ENCODE measurements at places on chromosomes 4 and X.

GRCh38 chr4:53563824-53564223 is 27.5 kb downstream of the LNX1 start:
- DNase-seq, result no peak

GRCh38 chr4:78645853-78646757 is 94.5 kb downstream of the ANXA3 start:
- no peak for DNase-seq

DNA sequence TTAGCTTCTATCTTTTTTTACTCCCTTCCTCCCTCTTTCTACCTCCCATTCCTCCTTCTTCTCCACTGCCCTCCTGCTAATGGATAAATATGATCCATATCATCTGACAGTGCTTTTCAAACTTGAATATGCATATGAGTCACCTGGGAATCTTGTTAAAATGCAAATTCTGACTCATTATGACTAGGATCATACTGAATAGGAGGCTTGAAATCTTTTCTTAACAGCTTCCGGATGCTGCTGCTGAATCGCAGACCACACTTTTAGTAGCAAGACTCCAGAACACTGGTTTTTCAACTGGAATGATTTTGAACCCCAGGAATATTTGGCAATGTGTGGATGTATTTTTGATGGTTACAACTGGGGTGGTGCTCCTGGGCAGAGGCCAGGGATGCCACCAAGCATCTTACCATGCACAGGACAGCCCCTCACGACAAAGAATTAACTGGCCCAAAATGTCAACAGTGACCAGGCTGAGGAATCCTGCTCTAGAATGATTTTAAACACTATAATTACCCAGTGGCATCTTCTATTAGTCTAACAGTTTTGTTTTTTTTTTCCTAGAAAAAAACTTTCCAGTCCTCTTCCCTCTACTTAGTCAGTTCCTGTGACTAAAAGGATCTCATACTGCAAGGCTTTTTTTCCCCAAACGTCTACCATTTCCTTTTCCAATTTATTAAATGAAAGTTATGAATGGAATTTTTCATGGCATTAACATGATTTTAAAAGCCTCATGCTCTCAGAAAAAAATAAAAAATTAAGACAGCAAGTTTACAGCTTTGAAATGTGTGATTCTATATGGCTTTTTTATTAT is 10.6 kb upstream of the PYURF start:
- DNase-seq, result no peak

DNA sequence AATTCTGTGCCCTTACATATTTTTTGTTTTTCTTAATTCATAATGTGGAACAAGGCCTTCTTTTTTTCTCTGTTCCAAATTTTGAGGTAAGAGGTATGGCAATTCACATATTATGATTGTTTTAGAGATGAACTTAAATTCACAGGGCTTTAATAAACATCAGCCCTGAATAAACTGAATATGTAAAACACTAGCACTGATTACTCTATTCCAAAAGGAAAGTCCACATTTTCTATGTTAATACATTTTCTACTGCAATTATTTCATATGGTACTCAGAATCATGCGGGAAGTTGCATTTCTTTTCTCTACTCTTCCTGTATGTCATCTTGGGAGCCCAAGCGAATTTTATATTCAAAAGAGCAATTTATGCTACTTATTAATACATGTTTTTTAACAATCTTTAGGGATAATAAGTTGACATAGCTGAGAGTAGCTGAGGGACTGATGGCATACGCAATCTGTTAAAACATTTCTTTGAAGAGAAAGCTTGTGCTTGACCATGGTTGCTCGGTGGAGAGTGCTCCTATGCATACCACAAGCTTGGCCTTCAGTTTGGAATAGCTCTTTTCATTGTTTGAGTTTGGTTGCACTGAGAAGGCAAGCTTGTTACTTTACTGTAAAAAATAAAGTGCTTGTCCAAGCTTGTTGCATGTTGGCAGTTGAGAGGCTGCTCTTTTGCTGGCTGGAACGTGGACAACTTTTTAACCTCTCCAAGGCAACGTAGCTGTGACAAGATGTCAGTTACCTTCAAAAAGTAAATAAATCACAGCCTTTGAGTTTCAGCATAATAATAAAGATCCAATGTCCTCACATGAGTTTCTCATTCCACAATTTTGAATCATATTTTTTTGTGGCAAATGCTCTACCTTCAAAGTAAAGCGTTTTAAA is 196.3 kb upstream of the SPRY1 start:
- DNase-seq, result no peak

DNA sequence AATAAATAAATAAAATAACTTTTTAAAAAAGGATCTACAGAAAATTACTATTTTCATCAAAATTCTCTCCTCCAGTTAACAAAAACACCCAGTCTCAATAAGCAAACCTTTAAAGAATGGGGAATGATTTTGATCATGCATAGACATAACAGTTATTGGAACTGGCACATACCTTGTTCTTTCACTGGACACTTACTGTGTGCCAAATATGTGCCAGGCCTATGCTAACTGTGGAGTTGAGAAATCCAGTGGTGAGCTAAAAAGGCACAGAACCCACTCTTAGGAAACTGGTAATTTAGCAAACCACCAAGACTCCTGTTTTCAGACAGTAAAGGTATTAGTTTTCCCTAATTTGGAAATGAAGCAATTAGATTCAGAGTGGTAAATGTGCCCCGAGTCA is 39.1 kb downstream of the CLOCK start:
- DNase-seq, result no peak

DNA sequence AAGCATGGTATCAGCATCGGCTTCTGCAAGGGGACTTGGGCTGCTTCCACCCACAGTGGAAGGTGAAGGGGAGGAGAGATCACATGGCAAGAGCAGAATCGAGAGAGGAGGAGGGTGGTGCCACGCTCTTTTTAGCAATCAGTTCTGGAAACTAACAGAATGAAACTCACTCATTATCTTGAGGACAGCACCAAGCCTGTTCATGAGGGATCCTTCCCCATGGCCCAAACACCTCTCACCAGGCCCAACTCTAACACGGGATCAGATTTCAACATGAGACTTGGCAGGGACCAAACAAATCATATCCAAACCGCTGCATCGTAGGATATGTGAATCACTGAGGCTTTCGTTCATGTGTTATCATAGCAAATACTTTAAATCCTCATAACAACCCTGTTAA is 125.5 kb downstream of the GPC3 start:
- DNase-seq, result no peak

- no peak for DNase-seq
Observed at GRCh38 chrX:13053171-13053570, 8.8 kb upstream of the FAM9C start.

GRCh38 chr4:36917413-36917812 is 327.1 kb upstream of the NWD2 start:
- DNase-seq, result no peak

DNA sequence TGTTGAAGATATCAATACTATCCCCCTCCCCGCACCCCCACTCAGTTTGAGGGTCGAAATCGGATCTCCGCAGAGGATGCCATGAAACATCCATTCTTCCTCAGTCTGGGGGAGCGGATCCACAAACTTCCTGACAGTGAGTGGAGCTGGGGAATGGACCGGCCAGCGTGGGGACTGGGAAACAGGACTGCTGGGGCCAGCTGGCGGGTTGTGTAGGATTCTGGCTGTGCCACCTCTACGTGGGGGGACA is 5.5 kb upstream of the USP11 start:
- DNase-seq, result no peak

DNA sequence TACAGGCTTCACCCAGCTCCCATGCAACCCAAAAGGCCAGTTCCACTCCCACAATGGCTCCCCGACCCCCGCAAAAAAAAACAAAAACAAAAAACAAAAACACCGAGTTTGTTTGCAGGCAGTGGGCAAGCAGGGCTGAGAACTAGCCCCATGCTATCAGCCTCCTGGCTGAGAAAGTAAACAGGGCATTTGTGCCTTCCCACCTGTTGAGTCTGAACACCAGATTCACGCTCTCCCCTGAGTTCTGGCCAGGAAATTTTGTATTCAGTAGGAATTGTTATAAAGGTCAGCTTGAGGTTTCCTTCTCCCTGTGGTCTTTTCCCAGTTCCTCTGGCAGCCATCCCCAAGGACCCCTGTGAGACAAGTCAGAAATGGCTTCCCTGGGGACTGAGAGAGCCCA is 1066.5 kb downstream of the GLUD2 start:
- DNase-seq, result no peak

DNA sequence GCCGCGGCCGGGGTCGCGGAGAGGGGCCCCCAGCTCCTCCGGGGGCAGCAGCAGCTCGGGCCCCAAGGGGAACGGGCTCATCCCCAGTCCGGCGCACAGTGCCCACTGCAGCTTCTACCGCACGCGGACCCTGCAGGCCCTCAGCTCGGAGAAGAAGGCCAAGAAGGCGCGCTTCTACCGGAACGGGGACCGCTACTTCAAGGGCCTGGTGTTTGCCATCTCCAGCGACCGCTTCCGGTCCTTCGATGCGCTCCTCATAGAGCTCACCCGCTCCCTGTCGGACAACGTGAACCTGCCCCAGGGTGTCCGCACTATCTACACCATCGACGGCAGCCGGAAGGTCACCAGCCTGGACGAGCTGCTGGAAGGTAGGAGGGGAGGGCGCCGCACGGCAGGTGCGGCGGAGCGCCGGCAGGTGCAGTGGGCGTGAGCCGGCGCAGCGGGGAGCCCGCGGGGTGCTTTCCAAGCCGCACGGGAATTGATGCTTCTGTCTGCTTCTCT is 886 bp downstream of the DCLK2 start:
- DNase-seq, result no peak

GRCh38 chr4:87532109-87532508 is 2.9 kb upstream of the SPARCL1 start:
- no peak for DNase-seq

DNA sequence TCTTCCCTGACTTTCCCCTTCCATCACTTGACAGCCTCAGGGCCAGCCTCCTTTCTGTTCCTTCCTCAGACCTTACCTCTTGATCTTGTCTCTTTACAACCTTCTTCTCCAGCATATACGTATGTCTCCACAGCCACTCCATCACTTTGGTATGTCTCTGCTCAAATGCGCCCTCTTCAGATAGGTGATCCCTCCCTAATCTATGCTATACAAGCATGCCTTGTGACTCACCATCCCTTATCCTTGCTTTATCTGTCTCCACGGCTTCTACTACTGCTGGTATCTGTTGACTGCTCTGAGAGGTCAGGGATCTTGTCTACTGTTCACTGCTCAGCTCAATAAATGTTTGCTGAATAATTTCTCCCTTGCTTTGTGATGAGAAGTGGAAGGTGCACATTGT is 9.0 kb downstream of the ARAP2 start:
- DNase-seq, result no peak

DNA sequence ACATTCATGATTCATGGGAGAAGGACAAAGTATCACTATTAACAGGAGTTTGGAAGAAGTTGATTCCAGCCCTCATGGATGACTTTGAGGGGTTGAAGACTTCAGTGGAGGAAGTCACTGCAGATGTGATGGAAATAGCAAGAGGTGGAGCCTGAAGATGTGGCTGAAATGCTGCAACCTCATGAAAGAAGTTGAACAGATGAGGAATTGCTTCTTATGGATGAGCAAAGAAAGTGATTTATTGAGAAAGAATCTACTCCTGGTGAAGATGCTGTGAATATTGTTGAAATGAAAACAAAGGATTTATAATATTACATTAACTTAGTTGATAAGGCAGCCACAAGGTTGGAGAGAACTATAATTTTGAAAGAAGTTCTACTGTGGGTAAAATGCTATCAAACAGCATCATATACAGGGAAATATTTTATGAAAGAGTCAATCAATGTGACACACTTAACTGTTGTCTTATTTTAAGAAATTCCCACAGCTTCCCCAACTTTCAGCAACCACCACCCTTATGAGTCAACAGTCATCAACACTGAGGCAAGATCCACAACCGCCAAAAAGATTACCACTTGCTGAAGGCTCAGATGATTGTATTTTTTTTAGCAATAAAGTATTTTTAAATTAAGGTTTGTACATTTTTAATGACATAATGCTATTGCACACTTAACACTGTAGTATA is 302.6 kb downstream of the CBLL2 start:
- no peak for DNase-seq

DNA sequence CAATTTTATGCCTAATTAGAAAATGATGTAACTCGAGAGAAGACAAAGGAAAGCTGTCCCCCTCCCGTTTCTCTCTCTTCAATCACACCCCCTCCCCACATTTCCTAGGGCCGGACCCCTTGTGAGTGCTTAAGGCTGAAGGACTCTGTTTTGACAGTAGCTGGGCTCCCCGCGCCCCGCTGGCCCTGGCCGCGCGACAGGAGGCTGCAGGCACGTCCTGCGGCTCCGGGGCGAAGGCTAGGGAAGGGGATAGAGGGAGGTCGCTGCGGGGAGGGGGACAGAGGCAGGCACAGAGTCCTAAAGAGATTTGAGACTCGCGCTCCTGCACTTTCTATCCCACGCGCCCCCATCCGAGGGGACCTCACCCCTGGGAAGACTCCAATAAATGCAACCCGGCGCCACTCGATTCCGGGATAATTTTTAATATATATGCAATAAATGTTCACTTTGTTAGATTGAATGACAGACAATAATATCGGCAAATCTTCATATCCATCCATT is 56.2 kb upstream of the TMEM33 start:
- no peak for DNase-seq

DNA sequence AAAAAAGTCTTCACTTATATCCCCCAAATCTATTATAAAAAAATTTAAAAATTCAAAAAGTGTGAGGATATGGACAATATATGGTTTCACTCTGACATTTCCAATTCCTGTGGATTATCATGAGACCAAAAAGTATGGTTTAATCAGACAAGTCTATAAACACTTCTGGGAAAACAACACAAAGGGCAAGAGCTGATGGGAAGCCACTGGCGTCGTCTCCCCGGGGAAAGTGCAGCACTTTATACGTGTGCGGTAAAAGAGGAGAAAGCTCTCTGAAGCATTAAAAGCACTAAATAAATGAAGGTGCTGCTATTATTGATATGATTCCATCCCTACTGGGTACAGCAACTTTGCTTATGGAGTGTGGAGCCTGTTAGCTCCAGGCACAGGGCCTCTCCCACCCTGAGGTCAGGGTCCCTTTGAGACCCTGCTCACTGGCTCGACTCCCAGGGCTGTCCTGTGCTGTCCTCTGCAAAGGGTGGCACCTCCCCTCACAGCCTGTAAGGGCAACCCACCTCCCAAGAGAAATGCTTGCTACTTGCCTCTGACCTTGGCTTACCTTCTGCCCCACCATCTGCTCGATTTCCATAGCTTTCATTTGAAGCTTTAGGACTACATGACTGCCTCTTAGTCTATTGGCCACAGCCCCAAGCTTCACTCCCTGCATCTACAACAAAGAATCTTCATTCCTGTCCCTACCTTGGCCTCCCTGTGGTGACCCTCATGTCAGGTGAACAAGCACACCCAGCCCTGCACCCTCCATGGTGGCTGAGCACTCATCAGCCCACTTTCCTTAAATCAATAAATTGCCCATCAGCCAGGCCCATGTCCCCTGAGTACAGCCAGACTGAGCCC is 248.6 kb downstream of the HNRNPD start:
- no peak for DNase-seq
